HFF-Myc (cell line): ENCODE measurements at places on chromosomes 7 and 10.

DNA sequence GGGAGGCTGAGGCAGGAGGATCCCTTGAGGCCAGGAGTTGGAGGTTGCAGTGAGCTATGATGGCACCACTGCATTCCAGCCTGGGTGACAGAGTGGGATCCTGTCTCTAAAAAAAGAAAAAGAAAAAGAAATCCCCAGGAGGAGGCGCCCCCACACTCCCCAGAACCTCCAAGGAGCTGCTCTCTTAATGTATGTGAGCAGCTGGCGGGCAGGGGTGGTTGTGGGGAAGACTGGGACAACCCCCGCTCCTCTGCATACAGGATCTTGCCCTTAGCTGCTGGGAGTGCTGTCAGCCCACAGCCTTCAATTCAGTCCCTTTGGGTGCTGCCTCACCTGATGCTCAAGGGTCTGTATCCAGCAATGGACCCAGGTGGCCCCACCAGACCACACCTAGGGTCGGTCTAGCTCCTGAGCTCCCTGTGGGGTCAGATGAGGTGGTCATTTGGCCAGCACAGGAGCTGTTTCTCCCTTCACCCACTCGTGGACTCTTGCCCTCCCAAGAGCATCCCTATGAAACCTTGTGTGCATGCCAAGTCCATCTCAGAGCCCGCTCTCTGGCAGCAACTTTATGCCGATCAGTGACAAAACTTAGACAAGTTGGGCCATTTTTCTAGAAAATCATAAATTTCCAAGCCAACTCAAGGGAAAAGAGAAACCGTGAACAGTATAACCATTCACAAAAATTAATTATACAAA lies 97.5 kb downstream of the CREM start:
- no peak for DNase-seq

DNA sequence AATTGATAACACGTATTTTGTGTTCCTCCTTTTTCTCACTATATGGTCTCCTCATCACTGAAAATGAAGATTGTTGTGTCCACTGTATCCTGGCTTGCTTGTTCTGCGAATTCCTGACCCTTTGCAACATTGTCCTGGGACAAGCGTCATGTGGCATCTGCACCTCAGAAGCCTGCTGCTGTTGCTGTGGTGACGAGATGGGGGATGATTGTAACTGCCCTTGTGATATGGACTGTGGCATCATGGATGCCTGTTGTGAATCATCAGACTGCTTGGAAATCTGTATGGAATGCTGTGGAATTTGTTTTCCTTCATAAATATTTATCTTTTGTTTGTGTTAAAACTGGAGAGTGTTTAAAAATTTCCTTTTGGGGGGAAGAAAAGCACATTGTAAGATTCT lies 93.7 kb downstream of the MDFIC start:
- DNase-seq = peak; percentile 39

GRCh38 chr10:33244354-33244967 lies 90.0 kb downstream of the NRP1 start:
- no peak for DNase-seq

GRCh38 chr7:19623676-19624075 lies 85.2 kb downstream of the POLR1F start:
- no peak for DNase-seq

GRCh38 chr10:56028298-56029132 lies 332.5 kb downstream of the ZWINT start:
- no peak for DNase-seq

- DNase-seq = peak; percentile 92
These were observed 108.1 kb upstream of the FAM133B start for GRCh38 chr7:92698237-92698841.

DNA sequence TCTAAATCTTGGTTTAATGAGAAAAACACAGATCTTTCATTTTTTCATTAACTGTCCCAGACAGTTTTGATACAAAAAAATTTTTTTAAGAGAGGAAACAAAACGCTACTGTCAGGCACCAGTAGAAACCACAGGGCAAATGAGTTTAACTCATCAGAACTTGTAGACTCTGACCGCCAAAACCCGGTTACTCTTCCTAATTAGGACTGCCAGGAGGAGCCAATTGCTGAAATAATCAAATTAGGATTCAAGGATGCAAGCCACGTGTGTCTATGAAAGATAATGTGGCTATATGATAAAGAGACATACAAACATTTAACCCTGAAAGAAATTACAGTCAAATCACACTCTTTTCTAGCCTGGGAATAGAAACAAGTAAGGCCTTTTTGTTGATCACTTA lies 154.4 kb downstream of the DGKI start:
- no peak for DNase-seq

DNA sequence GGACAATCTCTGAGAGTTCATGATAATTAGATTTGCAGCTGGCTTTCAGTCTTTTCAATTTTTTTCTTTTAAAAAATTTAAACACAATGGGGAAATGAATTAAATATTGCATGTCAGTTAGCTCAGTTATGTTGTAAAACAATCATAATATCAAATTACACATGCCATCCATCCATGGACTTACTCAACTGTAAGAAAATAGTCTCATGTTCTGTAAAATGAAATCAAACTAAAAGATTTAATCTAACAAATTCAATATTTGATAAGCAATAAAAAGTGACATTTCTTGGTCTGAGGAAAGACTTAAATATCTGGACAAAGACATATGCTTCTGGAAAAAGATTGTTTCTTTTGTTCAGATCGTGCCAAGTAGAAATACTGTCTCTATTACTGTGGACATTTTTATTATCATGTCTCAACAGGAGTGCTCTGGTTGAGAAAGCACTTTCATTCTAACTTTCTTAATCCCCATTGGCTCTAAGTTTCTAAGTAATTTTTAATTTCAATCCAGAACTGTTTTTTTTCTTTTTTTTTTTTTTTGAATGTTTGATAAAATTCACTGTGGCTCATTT lies 179.2 kb upstream of the FAM3C start:
- no peak for DNase-seq

GRCh38 chr7:88540012-88540411 lies 219.5 kb upstream of the ZNF804B start:
- DNase-seq = no peak

- DNase-seq = no peak
These were observed 91.1 kb downstream of the TRRAP start for GRCh38 chr7:98969386-98969785.

GRCh38 chr10:117987244-117987909 lies 59.4 kb downstream of the RAB11FIP2 start:
- no peak for DNase-seq

DNA sequence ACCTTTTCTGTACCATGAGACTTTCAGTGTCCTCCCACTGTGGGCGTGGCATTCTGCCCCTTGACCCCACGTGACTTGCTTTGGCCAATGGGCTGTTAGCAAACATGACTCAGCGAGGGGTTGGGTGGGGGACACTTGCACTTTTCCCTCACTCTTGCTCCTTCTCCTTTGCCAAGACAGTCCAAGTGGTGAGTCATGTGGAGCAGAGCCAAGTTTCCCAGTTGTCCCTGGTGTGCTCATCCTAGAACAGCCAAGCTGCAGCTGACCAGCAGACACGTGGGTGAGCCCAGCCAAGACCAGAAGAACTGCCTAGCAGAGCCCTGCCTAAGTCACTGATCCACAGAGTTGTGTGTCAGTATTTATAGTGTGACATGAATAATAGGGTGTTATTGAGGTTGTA lies 82.8 kb upstream of the CPXM2 start:
- peak; percentile 63 for DNase-seq

DNA sequence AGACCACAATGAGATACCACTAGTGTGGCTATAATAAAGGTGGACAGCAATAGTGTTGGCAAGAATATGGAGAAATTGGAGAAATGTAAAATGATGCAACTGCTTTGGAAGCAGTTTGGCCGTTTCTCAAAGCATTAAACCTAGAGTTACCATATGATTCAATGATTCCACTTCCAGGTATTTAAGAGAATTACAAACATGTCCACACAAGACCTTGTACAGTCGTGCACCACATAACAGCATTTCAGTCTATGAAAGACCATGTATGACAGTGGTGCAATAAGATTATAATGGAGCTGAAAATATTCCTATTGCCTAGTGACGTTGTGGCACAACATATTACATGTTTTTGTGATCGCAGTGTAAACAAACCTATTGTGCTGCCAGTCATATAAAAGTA lies 29.6 kb downstream of the CCDC172 start:
- no peak for DNase-seq

DNA sequence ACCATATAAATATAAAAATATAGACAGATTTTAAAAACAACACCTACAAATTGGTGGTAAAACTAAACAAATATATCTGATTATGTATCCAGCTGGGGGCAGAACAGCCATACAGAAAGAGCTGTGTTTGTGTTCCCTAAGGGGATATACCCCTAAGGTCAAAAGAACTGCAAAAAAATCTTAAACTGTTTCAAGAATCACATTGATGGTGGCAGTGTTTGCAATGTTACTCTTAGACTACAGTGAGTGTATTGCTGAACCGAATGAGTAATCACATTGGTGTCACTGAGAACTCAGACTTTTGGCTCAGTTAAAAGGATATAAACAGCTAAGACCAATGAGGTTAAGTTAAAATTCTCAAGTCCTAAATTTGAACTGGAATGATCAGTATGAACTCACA lies 27.1 kb upstream of the PTPRN2 start:
- DNase-seq = no peak

- DNase-seq = no peak
These were observed 1.4 kb downstream of the CDK5 start for GRCh38 chr7:151056283-151056665.

GRCh38 chr10:18611168-18611567 lies 40.2 kb downstream of the NSUN6 start:
- no peak for DNase-seq

- peak; percentile 11 for DNase-seq
These were observed 4.1 kb upstream of the TAS2R5 start for GRCh38 chr7:141785706-141786552.

GRCh38 chr7:2232766-2233520 lies at the start of gene MAD1L1:
MAD1L1 (minus strand) TSS chr7:2232945; CDS start chr7:2230133, 2,812 bp downstream.
- DNase-seq = peak; percentile 64

DNA sequence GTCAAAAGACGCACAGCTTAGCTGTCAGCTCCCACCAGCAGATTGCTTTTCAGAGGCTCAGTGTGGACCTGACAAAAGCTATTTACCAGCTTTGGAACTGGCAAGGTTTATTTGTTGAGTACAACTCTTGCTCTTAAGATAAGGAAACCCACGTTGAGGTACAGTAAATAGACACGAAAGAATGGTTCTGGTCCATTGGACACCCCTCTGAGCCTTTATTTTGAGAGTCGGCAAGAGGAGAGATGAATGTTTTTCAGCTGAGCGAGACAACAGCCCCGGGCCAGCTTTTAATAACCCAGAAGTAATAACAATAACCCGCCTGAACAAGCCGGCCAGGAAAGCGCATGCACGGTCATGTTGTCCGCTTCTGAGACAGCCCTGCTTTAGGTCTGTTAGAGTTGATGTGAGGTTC lies 49.0 kb downstream of the WNT2 start:
- DNase-seq = no peak

DNA sequence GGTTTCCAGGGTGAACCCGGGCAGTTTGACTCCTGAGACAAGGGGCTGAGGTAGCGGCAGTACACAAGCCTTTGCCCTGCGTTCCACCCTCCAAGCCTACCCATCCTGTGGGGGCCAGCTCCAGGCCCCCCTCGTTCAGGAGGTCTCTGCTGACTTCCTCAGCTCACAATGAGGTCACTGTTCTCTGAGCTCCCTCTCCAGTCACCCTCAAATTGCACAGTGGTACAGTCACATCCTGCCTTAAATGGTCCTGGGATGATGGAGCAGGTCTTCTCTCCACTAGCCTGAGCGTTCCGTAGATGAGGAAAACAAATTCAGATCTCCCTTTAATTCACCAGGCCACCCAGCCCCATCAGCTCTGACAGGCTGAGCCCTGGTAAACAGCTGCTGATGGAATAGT lies 90.2 kb downstream of the SH3PXD2A start:
- no peak for DNase-seq

DNA sequence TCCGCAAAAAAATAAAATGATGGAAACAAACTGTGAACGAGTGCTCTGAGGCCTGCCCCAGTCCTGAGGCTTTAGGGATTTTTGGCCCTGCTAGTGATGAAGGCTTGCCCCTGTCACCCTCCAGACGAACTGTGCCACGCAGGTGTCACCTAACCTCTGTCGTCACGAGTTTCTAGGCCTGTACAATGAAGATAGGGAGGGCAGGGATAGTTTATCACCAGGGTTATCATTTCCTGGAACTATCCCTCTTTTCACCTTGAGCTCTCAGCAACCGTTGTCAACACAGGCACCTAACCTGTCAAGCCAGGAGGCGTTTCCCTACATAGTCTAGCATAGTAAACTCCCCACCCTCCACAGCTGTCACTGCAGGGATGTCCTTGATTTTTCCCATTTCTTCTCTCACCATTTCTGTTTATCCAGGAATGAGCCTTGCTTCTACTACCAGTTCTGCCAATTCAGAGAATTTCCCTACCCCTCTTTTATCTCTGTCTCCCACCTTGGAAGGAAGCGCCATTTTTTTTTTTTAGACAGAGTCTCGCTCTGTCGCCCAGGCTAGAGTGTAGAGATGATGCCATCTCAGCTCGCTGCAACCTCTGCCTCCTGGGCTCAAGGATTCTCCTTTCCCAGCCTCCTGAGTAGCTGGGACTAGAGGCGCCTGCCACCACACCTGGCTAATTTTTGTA lies 2.2 kb upstream of the ACHE start:
- no peak for DNase-seq

DNA sequence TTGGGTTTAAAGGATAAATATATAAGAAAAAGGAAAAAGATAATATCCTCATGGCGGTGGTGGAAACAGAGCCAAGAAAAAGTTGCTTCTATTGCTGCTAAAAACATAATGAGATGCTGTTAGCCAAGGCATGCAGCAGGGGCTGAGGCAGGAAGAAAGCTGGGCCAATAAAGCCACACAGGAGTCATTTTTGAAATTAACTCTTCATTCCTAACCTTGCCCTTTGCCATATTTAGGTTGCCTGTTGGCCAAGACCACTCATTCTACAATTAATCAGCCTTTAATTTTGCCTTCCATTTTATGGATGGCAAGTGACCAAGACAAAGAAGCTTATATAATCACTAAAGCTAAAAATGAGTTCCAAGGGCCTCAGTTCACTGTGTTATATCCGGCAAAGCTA lies 58.2 kb downstream of the ARMH3 start:
- no peak for DNase-seq
